Activated CD4-positive, alpha-beta T cell treated with anti-CD3 and anti-CD28 coated beads, Interleukin-2, amount 50 U/mL, for 16 hours (primary cell): ENCODE measurements at places on chromosomes 7 and 10.

GRCh38 chr10:88147000-88147798 is 283.8 kb downstream of the PTEN start:
- DNase-seq = no peak

- no peak for DNase-seq
Measured at GRCh38 chr10:123391275-123392028, 237.2 kb downstream of the BUB3 start.

GRCh38 chr10:102274062-102274461 is 28.7 kb downstream of the GBF1 start:
- no peak for DNase-seq

- no peak for DNase-seq
Measured at GRCh38 chr10:100551738-100552137, 16.0 kb downstream of the HIF1AN start.

- DNase-seq = peak; percentile 11
Measured at GRCh38 chr10:14757394-14757793, 17.3 kb downstream of the FAM107B start.

DNA sequence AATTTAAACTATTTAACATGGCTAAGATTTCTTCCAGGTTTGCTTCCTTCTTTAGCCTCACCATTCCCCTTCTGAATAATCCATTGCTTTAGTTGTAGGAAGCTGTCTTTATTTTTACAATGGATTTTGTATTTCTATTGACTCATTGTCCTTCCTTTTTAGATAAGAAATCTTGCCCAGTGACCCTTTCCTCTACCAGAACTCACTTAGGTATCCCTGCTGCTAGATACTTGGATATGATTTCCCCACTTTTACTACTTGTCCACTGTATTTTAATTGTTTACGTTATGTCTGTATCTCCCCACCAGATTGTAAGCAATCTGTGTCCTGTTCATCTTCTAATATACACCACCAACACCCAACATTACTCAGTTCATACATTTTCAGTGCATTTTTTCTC is 47.7 kb upstream of the MDFIC start:
- no peak for DNase-seq

GRCh38 chr7:69020536-69020935 is 577.7 kb upstream of the AUTS2 start:
- DNase-seq = no peak

GRCh38 chr7:99383791-99384370 is 9.4 kb downstream of the ARPC1B start:
- no peak for DNase-seq

DNA sequence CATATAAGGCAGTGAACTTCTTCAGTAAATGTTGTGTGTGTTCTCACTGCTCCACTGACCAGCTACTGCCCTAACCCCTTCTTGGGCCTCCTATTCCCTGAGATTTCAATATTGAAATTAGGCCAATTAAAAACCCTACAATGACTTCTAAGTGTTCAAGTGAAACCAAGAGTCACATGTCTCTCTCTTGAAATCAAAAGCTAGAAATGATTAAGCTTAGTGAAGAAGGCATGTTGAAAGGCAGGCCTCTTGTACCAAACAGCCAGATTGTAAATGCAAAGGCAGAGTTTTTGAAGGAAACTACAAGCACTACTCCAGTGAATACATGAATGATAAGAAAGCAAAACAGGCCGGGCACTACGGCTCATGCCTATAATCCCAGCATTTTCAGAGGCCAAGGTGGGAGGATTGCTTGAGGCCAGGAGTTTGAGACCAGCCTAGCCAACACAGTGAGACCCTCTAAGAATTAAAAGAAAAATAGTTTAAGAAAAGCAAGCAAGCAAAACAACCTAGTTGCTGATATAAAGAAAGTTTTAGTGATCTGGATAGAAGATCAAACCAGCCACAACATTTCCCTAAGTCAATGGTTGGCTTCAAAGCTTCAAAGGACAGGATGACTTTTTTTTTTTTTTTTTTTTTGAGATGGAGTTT is 22.3 kb downstream of the BRAF start:
- DNase-seq = peak; percentile 73

- DNase-seq = no peak
Measured at GRCh38 chr7:108109221-108109908, 20.8 kb downstream of the LAMB4 start.

DNA sequence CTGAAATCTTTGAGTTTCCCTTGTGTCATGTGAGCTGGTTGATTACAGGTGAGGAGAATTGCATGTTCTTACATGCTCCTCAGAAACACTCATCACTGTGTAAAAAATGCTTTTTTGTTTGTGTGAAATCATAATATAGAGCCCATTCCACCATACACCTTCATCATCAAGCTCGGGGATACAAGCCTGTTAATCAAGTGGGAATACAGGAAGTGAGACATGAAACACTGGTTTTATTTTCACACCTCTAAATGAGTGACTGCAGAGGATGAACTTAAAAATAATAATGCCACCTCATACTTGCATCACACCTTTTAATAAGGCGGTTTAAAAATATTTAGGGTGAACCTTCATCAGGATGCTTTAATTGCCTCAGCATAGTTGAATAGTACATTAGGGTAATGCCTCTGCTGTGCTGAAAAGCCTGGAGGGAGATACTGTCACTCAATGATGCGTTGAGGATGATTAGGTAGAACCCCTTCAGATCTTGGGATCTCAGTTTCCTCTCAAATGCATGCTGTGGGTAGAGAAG is 164.6 kb downstream of the AUTS2 start:
- no peak for DNase-seq

DNA sequence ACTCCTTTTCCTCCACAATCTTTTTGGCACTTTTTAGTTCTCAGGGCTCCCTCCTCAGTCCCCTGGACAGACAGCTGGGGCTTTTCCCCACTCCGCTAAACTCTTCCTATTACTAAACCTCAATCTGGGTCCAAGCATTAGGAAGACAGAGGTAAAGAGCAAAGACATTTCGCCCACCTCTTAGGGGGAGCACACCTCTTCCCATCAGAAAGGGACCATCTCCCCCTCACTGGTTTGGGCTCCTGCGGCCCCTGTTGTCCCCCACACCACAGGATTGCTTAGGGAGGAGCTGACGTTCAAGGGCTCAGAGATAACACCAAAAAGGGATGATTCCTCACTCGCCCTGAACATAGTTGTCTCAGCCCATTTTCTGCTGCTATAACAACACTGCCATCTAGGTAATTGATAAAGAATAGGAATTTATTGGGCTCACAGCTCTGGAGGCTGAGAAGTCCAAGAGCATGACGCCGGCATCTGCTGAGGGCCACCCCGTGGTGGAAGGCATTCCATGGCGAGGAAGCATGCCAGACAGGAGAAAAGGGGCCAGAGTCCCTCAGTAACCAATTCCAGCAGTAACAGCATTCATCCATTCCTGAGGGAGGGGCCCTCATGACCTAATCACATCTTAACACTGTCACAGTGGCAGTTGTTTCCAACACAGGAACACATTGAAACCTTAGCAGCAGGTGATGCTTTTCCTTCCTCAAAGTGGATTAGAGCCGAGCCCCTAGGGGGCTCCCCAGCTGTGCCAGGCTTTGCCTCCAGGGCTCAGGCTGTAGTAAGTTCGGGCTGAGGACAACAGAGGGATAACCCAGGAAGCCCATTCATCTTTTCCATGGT is 209.6 kb downstream of the EBF3 start:
- no peak for DNase-seq

GRCh38 chr10:74174521-74174920 is 23.5 kb downstream of the ADK start:
- no peak for DNase-seq

GRCh38 chr7:99034932-99035722 is 108.8 kb downstream of the SMURF1 start:
- DNase-seq = no peak

GRCh38 chr10:132725202-132725601 is 60.7 kb downstream of the NKX6-2 start:
- DNase-seq = no peak

DNA sequence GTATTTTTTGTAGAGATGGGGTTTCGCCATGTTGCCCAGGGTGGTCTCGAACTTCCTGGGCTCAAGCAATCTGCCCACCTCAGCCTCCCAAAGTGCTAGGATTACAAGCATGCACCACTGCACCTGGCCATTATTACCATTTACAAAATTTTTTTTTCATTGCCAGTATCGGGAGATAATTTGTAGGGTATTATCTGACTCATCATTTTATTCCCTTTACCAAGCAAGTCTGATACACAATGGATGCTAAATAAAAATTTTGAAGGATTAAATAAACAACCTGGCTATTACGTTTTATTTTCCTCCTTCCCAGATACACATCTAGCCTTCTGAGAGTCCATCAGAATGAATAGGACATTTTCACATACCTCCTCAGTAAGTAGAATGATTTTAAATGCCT is 38.1 kb upstream of the CPN1 start:
- DNase-seq = no peak

- DNase-seq = peak; percentile 31
Measured at GRCh38 chr10:119786117-119786769, 60.4 kb downstream of the INPP5F start.

DNA sequence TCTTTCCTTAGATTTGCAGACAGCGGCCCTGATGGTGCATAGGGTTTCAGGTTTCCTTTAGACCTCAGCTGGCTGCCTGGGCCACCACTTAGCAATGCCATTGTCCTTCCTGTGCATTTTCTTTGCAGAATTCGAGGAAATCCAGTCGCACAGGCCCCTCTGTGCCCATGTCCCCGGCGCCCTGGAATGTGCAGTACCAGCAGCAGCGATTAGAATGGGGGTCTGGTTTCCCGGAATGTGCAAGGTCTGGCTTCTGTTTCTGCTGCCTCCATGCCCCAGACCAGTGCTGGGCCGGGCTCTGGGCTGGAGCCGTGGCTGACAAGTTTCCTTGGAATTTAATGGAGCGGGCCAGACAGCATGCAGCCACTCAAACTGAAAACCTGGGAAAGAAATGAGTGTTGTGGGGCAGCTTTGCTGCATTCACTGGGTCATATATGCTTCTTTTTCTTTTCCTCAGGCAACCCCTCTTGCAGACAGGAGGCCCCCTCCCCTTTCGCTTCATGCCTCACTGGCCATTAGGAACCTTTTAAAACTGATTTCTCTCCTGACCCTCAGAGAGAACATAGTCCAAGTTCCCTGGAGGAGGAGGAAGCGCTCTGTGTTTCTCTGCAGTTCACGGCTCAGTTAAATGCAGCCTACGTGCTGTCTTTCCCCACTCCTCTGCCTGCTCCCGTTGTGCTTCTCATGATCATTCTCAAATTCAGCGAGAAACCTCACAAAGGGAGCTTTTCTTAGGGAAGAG is 14.4 kb downstream of the HTRA1 start:
- no peak for DNase-seq

- no peak for DNase-seq
Measured at GRCh38 chr10:22825841-22826240, 102.0 kb upstream of the ARMC3 start.
